ENCODE measurements at places on chromosomes 16 and 17. TPM values are rescaled to one million over a fixed set of nuclear protein-coding genes. Genes with fewer than 3 reads are reported as not detected.

GRCh38 chr16:29014561-29015069 lies 29.8 kb downstream of the LAT start:
- H3K4me1 ChIP-seq, result no peaks in the 10 kb centered on the region
- no peak overlapping the region for H3K4me3 ChIP-seq
- H3K27ac ChIP-seq, result no peak overlapping the region

DNA sequence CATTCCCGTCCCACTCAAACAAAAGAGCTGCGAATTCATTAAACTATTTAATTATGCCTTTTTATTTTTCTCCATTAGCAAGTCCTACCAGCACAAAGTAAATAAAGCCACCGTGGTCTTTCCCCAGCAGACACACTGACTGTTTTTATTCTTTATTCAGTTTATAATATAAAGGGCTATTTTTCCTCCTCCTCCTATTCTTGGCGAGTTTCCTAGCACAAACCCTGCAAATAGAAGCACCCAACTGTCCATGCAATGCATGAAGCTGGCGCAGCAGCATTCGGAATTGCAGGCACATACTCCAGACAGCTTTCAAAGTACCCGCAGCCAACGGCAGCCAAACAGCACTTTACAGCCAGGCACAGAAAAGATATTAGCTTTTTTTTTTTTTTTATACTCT lies 583.4 kb upstream of the PSMD7 start:
- DNase-seq, result no peak
- no peaks in the 10 kb centered on the region for H3K36me3 ChIP-seq
- no peak overlapping the region for H3K4me3 ChIP-seq

GRCh38 chr16:29139261-29139802 lies 154.5 kb downstream of the LAT start:
- DNase-seq, result no peak
- H3K27me3 ChIP-seq, result no peaks in the 10 kb centered on the region
- no peak overlapping the region for H3K4me3 ChIP-seq
- H3K36me3 ChIP-seq, result no peaks in the 10 kb centered on the region
- no peak overlapping the region for H3K27ac ChIP-seq
- no peaks in the 10 kb centered on the region for H3K4me1 ChIP-seq

GRCh38 chr17:4725646-4726310 lies 5.5 kb upstream of the MED11 start:
- H3K27me3 ChIP-seq, result no peaks in the 10 kb centered on the region
- no peaks in the 10 kb centered on the region for H3K4me1 ChIP-seq
- H3K27ac ChIP-seq, result no peak overlapping the region

- H3K27me3 ChIP-seq, result no peaks in the 10 kb centered on the region
- no peak overlapping the region for H3K4me3 ChIP-seq
- no peak overlapping the region for H3K27ac ChIP-seq
- no peak for DNase-seq
- H3K4me1 ChIP-seq, result no peaks in the 10 kb centered on the region
Measured at GRCh38 chr17:6524520-6524919, 31.8 kb downstream of the PITPNM3 start.

DNA sequence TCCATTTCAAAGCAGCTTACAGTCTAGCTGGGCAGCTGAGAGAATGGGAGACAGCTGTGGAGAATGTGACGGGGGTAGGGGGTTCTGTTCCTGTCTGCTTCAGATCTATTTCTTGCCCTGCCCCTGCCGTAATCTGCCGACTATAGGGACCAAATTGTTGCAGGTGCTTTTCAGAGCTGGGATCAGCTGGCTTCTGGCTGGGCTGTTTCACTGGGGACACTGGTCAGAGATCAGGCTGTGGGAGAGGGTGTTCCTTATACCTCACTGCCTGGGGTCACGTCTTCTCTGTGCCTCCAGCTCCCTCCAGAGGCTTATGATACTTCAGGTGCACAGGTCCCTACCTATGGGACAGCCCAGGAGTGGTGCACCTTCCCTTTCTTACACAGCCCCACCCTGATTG lies 514.9 kb upstream of the GOT2 start:
- no peak overlapping the region for H3K4me3 ChIP-seq
- H3K27ac ChIP-seq, result no peak overlapping the region
- no peaks in the 10 kb centered on the region for H3K36me3 ChIP-seq
- peak; percentile 1 for DNase-seq

GRCh38 chr17:11705111-11705510 lies 106.8 kb downstream of the DNAH9 start:
- no peak overlapping the region for H3K27ac ChIP-seq
- H3K36me3 ChIP-seq, result no peaks in the 10 kb centered on the region
- no peaks in the 10 kb centered on the region for H3K27me3 ChIP-seq
- no peak overlapping the region for H3K4me3 ChIP-seq
- peak; percentile 12 for DNase-seq

DNA sequence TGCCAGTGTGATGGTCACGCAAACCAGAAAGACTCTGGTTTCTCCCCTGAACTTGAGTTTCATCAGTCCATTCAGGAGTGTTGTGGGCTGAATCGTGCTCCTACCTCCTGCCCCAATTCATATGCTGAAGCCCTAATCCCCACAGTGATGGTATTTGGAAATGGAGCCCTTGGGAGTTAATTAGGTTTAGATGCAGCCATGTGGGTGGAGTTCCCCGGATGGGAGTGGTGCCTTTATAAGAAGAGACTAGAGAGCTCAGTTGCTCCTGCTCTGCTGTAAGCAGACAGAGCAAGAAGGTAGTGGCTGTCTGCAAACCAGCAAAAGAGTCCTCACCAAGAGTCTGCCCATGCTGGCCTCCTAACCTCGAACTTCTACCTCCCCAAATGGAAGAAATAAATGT lies 160.3 kb upstream of the DYNLRB2 start:
- DNase-seq, result no peak
- H3K4me1 ChIP-seq, result no peaks in the 10 kb centered on the region
- no peaks in the 10 kb centered on the region for H3K36me3 ChIP-seq

- H3K36me3 ChIP-seq, result no peaks in the 10 kb centered on the region
- peak; percentile 41 for DNase-seq
- no peaks in the 10 kb centered on the region for H3K27me3 ChIP-seq
Measured at GRCh38 chr16:70381604-70382342, 35.1 kb downstream of the DDX19A start.

DNA sequence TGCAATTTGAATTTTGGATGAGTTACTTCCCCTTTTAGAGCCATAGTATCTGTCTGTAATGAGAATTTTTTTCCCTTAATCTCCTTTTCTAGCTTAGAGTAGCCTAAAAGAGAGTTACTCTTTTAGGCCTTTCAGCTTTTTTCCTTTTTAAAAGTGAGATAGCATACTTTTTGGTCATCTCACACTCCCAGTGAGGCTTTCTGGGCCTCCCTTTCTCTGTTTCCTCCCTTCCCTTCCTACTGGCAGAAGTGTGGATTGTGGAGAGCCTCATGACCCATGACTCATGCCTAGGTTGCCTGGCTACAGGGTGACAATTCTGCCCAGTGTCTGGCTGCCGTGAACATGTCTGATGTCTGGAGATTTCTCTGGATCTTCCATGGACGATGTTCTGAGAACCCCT lies 15.2 kb downstream of the KRT23 start:
- no peak overlapping the region for H3K4me3 ChIP-seq
- H3K36me3 ChIP-seq, result no peaks in the 10 kb centered on the region
- H3K4me1 ChIP-seq, result no peaks in the 10 kb centered on the region
- H3K27me3 ChIP-seq, result no peaks in the 10 kb centered on the region
- H3K27ac ChIP-seq, result no peak overlapping the region

- H3K4me1 ChIP-seq, result no peaks in the 10 kb centered on the region
- no peak overlapping the region for H3K4me3 ChIP-seq
- no peaks in the 10 kb centered on the region for H3K27me3 ChIP-seq
- no peaks in the 10 kb centered on the region for H3K36me3 ChIP-seq
Measured at GRCh38 chr17:52027081-52027480, 131.4 kb downstream of the CA10 start.

- H3K27me3 ChIP-seq, result no peaks in the 10 kb centered on the region
- no peaks in the 10 kb centered on the region for H3K36me3 ChIP-seq
- H3K4me1 ChIP-seq, result no peaks in the 10 kb centered on the region
- no peak overlapping the region for H3K4me3 ChIP-seq
Measured at GRCh38 chr17:9079461-9080103, 58.3 kb downstream of the NTN1 start.

GRCh38 chr17:80071116-80071841 lies 30.1 kb upstream of the GAA start:
- H3K4me1 ChIP-seq, result peaks cover 37% of the 10 kb centered on the region
- peak; percentile 80 for DNase-seq
- no peaks in the 10 kb centered on the region for H3K27me3 ChIP-seq
- peak overlapping the region; percentile 8 for H3K4me3 ChIP-seq
- H3K36me3 ChIP-seq, result no peaks in the 10 kb centered on the region
- H3K27ac ChIP-seq, result peak overlapping the region; percentile 88

DNA sequence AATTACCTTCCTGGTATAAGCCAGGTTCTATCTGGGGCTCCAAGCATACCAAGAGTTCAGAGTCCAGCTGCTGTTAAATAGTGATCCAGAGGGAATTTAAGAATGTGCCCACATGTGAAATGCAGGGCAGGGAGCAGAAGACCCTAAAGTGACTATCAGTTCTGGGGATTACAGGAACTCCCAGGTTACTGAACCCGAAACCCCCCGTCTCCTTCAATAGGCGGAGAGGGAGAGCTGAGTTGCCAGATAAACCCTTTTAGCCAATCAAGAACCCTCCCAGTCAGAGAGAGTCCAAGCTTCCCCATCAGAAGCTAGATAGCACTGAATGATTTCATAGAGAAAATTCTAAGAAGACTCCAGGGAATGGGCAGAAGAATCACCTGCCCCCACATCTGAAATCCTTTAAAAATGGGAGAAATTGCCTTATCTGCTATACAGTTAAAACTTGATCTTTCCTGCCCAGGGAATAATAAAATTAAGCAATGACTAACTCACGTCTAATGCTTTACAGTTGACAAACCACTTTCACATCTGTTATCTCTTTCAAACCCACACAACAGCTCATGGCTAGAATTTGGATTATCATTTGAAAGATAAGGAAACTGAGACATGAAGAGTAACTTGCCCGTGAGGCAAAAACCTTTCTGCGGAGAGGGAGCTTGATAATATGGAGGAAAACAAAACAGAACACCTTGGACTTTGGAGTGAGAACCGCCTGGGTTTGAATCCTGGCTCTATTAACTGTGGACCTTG lies 10.2 kb downstream of the NOG start:
- H3K27me3 ChIP-seq, result no peaks in the 10 kb centered on the region
- H3K4me1 ChIP-seq, result no peaks in the 10 kb centered on the region
- no peak for DNase-seq
- H3K36me3 ChIP-seq, result no peaks in the 10 kb centered on the region
- H3K27ac ChIP-seq, result no peak overlapping the region

GRCh38 chr16:6636457-6636856 lies 696.2 kb upstream of the RBFOX1 start:
- H3K36me3 ChIP-seq, result no peaks in the 10 kb centered on the region
- no peak overlapping the region for H3K4me3 ChIP-seq

GRCh38 chr16:88743693-88744576 lies 37.6 kb downstream of the CTU2 start:
- H3K36me3 ChIP-seq, result no peaks in the 10 kb centered on the region
- H3K4me3 ChIP-seq, result no peak overlapping the region
- DNase-seq, result peak; percentile 83
- H3K27ac ChIP-seq, result no peak overlapping the region
- no peaks in the 10 kb centered on the region for H3K27me3 ChIP-seq

DNA sequence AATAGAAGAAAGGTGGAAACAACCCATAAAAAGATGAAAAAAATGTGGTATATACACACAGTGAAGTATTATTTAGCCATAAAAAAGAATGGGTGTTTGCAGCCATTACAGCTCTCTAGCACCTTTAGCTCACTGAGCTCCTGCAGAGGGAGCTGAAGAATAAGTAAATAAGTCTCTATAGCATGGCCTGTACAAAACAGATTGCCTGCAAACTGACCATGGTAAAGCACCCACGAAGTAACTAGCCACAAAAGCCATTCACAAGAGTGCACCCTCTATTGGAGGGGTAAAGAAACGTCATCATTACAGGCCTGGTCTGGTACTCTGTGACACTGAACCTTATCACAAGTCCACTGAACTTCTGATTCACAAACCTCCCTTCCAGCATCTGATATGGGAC lies 76.3 kb downstream of the USP32 start:
- no peak overlapping the region for H3K27ac ChIP-seq
- no peak overlapping the region for H3K4me3 ChIP-seq
- H3K4me1 ChIP-seq, result peaks cover 3% of the 10 kb centered on the region
- DNase-seq, result no peak
- H3K27me3 ChIP-seq, result no peaks in the 10 kb centered on the region

DNA sequence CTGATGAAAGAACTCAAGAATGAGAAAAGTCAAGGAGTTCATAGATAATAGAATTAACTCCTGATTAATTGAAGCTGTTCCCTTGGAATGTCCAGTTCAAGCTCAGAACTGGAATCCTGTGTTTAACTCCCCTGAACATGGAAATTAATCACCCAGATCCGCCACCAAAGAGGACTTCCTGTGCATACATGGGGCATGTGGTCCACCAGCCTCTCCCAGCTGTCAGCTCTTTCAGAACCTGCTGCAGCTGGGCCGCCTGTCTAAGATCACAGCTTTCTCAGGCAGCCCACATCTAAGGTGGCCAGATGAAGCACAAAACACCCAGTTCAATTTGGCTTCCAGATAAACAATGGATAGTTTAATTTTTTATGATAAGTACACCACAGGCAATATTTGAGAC lies 203.7 kb upstream of the COX10 start:
- H3K27ac ChIP-seq, result no peak overlapping the region
- DNase-seq, result no peak
- H3K4me1 ChIP-seq, result no peaks in the 10 kb centered on the region
- no peaks in the 10 kb centered on the region for H3K27me3 ChIP-seq
- no peaks in the 10 kb centered on the region for H3K36me3 ChIP-seq
- H3K4me3 ChIP-seq, result no peak overlapping the region

DNA sequence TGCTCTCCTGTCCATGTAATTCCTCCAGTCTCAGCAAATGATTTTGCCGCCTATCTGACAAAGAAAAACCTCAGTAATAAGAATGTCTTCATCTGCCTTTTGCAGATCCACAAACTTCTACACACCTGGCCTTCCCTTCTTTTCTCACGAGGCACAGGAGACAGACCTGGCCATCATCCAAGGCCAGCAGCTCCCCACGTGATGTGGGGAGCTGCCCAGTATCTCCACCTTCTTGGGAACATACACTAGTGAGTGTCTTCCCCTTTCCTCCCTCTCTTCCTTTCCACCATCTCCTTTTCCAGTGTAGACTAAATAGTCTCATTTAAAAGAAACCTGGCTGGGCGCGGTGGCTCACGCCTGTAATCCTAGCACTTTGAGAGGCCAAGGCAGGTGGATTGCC lies 274.4 kb downstream of the CEP112 start:
- H3K27me3 ChIP-seq, result no peaks in the 10 kb centered on the region
- no peak overlapping the region for H3K27ac ChIP-seq
- no peak for DNase-seq
- H3K36me3 ChIP-seq, result no peaks in the 10 kb centered on the region
- H3K4me3 ChIP-seq, result no peak overlapping the region

Gene SPECC1
- total RNA-seq, result 41.5 TPM

Gene KRTAP16-1
- total RNA-seq, result not detected

Gene DHRS7C
- total RNA-seq, result not detected

Gene SOX8
- 0.27 TPM for total RNA-seq

Measured in thyroid gland (tissue), 4 donors.